Hippocampal formation (tissue), 2 donors: ENCODE measurements at places on chromosomes 6 and 20.

DNA sequence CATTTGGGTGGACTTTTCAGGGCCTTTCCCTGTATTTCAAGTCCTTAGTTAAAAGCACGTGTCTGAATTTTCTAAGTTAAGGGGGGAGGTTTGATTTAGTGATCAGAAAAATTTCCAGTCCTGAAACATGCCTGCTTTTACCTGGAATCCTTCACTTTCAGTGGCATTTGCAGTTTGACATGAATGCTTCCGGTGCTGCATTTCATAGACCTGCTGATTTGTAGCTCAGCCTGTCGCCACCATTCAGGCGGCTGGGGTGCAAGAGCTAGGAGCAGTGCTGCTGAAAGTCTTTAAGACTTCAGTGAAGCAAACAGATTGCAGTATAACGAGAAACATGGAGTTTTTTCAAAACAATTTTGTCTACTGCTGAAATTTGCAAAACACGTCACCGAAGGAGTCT is 14.0 kb downstream of the RPS6KA2 start:
- no peak for DNase-seq

DNA sequence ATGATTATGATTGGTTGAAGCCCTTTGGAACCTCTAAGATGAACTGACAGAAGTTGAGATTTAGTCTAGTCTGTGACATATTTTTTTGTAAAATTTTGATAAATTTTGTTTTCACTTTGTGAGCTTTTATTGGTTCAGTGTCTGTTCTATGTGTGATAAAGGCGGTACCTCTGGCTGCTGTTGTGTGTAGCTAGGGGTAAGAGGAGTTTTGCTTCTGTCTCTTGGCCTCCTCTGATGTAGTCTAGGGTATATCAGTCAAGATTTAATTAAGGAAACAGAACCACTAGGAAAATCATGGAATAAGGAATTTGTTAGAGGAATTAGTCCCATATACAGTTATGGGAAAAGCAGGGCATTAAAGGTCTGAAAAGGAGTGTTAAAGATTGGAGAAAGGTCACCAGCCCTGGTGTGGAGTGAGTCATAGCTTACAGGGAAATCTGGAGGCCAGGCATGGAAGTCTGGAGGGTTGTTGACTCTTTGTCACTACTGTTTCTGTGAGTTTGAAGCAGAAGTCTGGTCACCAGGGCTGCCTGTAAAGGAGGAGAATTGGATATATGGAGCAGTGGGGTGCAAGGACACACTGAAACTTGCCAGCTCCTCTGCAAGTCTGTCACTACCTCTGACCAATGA is 28.5 kb downstream of the CDC5L start:
- no peak for DNase-seq

- DNase-seq, result no peak
Measured at GRCh38 chr20:39292193-39292736, 330.1 kb downstream of the DHX35 start.

DNA sequence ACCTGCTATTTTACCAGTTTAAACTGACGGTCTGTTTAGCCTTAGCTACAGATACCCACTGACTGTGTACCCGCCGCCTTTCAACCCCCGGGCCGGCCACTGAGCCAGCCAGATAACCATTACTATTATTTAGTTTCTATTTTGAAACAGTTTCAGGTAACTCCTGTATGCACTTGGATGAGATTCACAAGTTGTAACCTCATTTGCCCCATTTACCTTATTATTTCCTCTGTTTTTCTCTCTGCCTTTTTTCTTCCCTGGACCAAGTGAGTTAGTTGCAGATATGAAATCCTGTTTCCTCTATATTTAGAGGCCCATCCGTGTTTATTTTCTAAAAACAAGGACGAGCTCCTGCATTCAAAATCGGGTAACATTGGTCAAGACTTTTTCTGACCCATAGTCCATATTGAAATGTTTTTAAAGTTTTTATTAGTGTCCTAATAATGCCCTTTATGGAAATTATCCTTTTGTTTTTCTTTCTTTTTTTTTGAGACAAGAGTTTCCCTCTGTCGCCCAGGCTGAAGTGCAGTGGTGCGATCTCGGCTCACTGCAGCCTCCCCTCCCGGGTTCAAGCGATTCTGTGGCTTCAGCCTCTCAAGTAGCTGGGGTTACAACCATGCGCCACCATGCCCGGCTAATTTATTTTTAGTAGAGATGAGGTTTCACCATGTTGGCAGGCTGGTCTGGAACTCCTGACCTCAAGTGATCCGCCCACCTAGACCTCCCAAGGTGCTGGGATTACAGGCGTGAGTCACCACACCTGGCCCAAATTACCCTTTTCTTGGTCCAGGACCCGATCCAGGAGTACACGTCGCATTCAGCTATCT is 767 bp downstream of the AP5S1 start:
- no peak for DNase-seq

DNA sequence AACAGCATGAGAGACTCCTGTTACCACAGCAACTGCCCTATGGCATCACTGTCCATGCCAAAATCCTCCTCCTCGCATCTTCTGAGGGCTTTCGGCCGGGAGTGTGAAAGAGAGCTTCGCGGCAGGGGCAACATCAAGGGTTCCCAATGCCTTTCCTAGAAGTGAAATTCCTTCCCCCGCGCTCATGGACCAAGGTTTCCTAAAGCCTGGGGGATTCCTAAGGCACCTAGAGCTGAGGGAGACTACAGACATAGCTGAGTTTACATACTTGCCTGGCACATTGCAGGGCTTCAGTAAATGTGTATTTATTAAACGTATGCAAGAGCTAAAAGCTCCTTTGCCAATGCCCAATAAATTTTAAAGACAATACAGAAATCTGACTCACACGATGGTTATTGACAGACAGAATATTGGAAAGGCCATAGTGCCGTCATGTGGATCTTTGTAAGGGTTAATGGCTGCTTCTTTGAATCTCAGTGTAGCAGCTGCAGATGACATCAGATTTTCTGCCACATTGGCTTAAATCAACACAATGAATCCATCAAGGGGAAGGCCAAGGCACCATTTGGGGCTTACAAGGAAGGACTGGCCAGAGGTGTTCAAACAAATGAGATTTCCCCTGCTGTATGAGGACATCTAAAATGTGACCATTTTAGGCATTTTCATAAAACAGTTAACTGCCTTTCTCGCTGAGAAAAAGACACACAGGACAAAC is 281.2 kb upstream of the JARID2 start:
- DNase-seq, result no peak
